ENCODE measurements at places on chromosomes 2 and 18.

DNA sequence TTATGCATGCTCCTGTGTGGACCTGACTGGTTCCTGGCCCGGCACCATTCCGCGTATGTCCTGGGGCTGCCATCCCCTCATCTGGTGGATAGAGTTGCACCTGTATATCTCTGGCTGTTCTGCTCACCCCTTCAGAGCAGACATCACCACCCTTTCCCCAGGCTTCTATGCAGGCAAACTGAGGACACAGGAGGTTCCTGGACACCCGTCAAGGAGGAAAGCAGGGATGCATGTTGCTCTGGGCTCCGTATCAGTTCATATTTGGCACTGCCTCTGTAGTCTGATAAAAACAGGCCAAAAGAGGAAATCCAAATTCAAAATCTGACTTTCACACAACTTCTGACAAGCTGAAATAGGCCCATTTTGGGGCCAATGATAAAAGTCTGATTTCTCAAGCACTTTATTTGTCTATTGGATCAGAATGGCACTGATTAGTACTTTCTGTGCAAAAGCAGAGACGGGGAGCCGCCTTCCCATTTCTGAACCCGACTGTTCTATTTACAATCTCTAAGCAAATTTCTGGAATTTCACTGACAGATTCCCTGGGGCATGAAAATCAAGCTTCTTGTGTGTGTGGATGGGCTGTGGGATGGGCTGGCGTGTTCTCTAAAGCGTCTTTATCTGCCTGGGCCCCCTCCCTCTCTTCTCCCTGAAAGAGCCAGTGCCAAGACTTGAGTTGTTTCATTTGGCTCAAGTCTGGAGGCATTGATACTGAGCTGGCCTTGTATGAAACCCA is 96.9 kb downstream of the SETBP1 start:
- DNase-seq = no peak

GRCh38 chr2:231475965-231476364 is 11.7 kb upstream of the NCL start:
- DNase-seq = no peak

DNA sequence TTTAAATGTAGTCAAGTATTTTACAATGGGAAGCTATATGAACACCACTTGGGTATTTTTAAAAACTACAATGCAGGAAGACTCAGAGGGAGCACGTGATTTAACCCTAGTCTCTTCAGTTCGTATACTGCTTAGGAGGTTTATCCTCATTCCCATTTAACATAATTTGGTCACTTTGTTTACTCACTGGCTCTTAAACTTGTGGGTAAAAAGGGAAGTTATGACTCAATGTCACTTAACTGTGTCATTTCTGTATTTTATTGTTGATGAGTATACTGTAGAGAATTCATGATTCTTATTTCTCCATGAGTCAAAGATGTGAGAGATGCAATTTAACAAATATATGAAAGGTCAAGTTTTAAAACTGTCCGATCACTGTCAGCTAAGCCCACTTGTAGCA is 48.2 kb downstream of the SLC66A3 start:
- DNase-seq = no peak

GRCh38 chr18:3124822-3125221 is 94.9 kb downstream of the MYOM1 start:
- DNase-seq = no peak

DNA sequence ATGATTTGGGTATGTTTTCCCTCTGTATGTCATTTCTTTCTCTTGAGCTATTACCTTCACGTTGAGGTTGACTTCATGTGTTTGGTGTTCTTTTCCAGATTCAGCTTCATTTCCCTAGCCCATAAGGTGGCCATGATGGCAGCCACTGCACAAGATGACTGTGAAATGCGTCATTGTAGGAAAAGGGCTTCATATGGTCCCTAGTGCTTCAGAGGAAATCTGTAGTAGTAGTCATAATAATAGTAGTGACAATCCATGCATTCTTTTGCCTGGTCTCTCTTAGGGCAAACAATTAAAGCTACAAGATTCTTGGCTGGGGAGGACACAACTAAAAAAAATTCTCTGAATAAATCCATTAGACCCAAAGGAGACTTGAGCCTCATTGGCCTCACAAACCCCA is 28.4 kb downstream of the AOX1 start:
- DNase-seq = no peak

GRCh38 chr2:206255003-206255402 is 19.5 kb upstream of the ZDBF2 start:
- no peak for DNase-seq

DNA sequence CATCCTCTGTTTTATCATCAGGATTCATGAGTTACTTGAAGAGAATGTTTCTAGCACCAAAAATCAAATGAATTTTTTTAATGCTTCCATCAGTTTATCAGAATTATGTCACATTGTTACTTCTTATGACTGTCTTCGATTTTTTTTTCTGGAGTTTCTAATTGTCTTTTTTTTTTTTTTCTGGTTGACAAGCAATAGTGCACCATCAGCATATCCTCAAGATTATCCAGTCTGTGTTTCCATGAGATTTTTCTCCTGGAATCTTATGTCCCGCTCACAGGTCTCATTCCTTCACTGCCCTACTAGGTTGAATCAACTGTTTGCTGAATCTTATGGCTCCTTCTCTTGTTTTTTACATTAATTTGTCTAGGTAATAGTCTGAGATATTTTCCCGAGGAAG is 16.0 kb downstream of the R3HDM1 start:
- DNase-seq = no peak

GRCh38 chr2:162085090-162085891 is 11.3 kb upstream of the DPP4 start:
- no peak for DNase-seq

DNA sequence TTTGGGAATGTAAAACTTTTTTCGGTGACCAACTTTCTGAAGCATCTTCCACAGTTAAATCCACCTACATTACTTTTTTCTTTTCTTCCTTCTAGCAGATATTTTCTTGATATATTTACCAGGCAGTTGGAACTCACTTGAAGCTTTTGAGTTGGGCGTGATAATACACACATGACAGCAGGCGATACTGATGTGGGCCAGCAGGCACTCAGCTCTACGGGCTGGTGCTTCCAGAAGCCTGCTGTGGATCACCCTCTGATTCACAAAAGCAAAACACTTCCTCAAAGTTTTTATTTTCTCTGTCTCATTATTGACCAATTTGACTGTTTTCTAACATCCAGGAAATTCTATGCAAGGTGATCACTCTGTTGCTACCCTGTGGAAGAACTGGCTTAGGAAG is 22.9 kb downstream of the GRHL1 start:
- DNase-seq = no peak

Data from spinal cord (tissue), 10 donors.